Stimulated activated CD4-positive, alpha-beta T cell treated with anti-CD3 and anti-CD28 coated beads, Interleukin-12 subunit alpha, Interleukin-12 subunit beta, amount 100 ng/mL, for 4 hours (primary cell): ENCODE measurements at places on chromosomes 4 and X.

- no peak for DNase-seq
Observed at GRCh38 chr4:3481113-3481531, 18.0 kb downstream of the DOK7 start.

DNA sequence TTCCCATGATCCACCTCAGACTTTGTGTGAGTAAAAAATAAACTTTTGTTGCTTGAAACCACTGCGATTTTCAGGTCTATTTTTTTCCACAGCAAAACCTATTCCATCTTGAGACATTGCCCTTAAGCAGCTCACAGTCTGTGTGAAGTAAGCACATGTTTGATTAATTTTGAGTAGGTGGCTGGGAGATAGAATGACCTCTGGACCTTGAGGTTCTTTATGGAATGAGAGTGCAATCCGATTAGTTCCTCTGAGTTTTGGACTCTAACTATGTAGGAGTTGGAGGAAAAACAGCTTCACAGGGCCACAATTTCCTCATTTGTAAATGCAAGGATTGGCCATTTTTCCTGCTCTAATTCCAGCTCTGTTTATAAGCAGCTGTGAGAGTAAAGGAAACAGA lies 234.1 kb upstream of the IGFBP7 start:
- no peak for DNase-seq

- DNase-seq, result no peak
Observed at GRCh38 chr4:46445710-46446314, 55.9 kb upstream of the GABRA2 start.

DNA sequence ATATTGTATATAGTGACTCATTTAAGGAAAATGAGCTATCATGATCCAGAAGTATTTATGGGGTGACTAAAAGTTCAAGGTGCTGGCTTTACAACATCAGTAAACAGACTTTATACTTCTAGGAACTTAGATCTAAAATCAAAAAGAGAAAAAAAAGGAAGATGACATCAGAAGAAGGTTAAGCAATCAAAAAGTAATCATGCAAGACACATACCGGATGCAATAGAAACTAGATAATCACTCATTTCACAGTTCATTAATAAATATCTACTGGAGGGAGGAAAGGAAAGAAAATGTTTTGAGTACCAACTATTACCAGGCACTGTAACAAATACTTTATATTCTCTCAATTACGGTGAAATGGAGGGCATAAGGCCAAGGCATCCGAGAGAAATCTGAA lies 276.4 kb downstream of the SPRY1 start:
- no peak for DNase-seq

DNA sequence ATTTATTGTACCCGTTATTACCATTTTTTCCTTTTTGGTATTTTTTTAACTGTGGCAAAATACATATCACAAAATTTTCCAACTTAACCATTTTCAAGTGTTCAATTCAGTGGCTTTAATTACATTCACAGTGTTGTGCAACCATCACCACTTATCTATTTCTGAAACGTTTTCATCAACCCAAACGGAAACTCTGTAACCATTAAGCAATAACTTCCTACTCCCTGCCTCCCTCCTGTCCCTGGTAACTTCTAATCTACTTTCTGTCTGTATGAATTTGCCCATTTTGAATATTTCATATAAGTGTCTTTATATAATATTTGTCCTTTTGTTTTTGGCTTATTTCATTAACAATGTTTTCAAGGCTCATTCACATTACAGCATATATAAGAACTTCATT lies 57.4 kb upstream of the MSN start:
- DNase-seq, result no peak

- DNase-seq, result no peak
Observed at GRCh38 chrX:86171366-86171765, 23.1 kb downstream of the DACH2 start.

GRCh38 chr4:52658641-52659000 lies 480 bp downstream of the USP46 start:
- no peak for DNase-seq
